ENCODE measurements at places on chromosomes 7 and 10. TPM values are rescaled to one million over a fixed set of nuclear protein-coding genes. Genes with fewer than 3 reads are reported as not detected.

DNA sequence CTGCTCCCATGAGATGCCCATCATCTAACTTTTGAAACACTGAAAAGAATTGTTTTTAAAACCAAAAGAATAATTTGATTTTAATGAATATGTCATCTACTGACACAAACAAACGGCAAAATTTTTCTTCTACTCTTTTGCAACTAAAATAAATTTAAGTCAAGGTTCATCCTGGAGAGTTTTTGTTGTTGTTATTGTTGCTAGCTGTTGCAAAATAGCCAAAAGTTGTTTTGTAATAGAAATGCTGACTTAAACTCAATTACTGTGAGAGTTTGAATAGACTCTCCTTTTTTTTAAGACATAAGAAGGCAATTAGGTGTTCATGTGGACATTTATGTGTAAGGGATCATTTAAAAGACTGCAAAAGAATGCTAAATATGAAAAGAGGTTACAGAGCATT is 146.0 kb upstream of the SEM1 start:
- no peak for DNase-seq

The ADCY1 gene
- total RNA-seq = 1.5 TPM

DNA sequence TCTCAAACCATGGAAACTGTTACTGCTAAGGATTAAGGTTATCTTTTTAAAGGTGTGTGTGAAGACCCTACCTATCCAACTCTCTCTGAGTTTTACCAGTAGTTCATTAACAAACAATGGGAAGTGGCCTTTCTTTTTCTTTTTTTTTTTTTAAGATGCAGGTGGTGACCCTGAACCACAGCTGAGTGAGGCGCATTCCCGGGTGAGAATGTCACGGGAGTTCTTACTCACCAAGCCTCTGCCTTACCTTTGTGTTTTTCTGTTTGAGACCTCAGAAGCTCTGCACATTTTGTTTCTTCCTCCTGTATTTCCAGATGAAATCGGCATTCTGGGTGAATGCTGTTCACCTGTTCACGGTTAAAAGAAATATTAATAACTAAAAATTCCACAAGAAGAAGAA is 2.5 kb downstream of the VIPR2 start:
- no peak for DNase-seq

The EIF5AL1 gene
- 0.45 TPM for total RNA-seq

All from activated CD4-positive, alpha-beta T cell treated with anti-CD3 and anti-CD28 coated beads, Interleukin-2, amount 10 ng/mL, durations not matched to agents 24 days and 14 days (primary cell).